HTR-8/SVneo (cell line): ENCODE measurements at places on chromosomes 13 and 19.

- no peak for DNase-seq
These were observed 1.3 kb upstream of the SNAPC2 start for GRCh38 chr19:7918615-7919421.

DNA sequence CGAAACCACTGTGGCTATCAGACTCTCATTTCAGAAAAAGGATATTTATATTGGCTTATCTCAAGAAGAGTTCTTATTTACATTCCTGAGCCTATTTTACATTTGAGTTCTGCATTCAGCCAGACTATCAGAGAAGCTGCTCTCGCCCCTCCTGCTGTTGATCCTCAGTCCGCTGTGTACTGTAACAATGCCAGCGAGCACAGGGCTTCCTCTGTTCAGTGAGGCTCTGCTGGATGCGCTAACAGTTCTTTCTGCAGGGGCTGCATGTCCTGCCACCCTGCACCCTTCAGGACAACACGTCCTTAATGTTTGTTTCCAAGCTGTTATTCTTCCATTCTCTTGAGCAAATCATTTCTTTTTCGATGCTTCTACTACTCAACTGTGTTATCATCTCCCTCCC lies 463.7 kb upstream of the SGCG start:
- DNase-seq = no peak

GRCh38 chr19:19956434-19957075 lies 55.8 kb downstream of the ZNF93 start:
- DNase-seq = no peak

GRCh38 chr13:27466513-27466912 lies 16.1 kb upstream of the MTIF3 start:
- DNase-seq = no peak

DNA sequence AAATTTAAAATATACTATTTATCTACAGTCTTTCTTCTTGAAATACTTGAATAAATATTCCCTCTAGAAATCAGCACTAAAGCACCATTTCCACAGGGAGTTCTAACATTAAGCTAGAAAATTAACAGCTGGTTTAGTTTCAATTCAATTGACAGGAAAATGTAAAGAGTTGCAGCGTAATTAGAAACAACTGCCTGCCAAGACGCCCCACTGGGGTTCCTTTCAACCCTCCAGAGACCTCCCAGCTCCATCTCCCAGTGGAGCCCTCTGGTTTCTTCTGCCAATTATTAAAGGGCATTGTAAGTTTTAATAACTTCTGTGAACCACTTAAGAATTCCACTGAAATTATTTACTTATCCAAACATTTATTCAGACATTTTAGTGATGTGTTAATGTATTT lies 4.2 kb downstream of the GJA3 start:
- DNase-seq = no peak

DNA sequence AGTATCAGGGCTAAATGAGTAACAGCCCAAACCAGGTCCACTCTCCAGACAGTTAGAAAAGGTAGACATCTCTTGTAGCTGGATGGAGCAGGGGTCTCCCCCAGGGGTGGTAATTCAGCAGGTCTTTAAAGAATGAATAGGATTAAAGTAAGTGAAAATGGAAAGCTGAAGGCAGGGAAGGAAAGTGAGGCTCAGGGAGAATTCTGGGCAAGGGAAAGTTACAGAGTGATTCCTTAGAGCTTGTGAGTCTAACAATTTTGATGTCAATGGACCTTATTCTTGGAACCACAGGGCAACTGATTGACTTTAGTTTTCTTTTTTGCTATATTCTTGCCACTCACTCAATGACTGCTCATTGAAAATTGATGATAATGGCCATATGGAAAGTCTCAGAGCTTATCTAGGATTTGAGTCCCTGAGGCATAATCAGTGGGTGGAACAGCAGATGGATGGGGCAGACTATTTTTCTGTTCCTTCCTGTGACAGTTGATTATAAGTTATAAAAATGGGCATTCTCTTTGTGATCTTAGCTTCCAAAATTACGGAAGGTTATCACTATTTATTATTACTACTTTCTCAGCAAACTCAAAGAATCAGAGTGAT lies 76.9 kb downstream of the LRCH1 start:
- no peak for DNase-seq

- no peak for DNase-seq
These were observed 40.7 kb downstream of the PCCA start for GRCh38 chr13:100129605-100130004.

GRCh38 chr13:22049384-22049783 lies 378.5 kb downstream of the FGF9 start:
- no peak for DNase-seq

GRCh38 chr19:46514589-46515289 lies 19.1 kb upstream of the PNMA8B start:
- no peak for DNase-seq

GRCh38 chr19:41711376-41712261 lies 3.2 kb downstream of the CEACAM5 start:
- DNase-seq = no peak

DNA sequence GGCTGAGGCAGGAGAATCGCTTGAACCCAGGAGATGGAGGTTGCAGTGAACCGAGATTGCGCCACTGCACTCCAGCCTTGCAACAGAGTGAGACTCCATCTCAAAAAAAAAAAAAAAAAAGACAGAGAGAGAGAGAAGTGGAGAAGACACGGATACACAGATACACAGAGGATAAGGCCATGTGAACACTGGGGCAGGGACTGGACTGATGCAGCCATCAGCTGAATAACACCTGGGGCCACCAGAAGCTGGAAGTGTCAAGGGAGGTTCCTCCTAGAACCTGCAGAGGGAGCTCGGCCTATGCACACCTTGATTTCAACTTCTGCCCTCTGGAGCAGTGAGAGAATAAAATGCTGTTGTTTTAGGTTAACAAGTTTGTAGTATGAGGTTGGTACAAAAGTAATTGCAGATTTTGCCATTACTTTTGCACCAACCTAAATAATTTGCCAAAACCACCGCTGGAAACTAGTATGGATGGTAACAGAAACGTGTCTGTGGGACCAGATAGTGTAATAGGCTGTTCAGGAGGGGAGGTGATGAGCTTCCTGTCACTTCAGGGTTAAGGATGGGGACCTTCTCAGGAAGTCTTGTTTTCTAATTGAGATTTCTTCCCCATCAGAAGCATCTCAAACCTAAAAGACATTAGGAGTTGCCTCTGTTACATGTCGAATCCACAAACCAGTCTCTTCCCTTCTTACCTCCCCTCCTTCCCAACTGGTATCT lies 36.4 kb upstream of the IGSF23 start:
- no peak for DNase-seq

GRCh38 chr13:46035066-46035465 lies 17.5 kb downstream of the ZC3H13 start:
- no peak for DNase-seq

DNA sequence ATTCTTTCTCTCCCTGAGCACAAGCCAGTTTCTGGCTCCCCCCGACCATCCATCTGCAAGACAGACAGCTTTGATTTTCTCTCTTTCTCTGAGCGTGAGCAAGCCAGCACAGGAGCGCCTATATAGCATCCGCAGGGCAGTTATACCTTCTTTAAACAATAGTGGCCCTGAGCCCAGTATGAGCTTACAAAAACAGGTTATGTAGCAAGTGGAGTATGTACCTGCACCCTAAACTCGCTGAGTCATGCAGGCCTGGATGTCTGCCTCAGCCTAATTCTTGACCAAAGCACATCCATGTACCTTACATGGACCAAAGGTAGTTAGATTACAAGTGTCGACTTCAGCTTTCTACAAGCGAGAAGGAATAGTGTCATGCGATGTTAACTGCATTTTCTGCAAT lies 61.7 kb downstream of the RAP2A start:
- DNase-seq = no peak

DNA sequence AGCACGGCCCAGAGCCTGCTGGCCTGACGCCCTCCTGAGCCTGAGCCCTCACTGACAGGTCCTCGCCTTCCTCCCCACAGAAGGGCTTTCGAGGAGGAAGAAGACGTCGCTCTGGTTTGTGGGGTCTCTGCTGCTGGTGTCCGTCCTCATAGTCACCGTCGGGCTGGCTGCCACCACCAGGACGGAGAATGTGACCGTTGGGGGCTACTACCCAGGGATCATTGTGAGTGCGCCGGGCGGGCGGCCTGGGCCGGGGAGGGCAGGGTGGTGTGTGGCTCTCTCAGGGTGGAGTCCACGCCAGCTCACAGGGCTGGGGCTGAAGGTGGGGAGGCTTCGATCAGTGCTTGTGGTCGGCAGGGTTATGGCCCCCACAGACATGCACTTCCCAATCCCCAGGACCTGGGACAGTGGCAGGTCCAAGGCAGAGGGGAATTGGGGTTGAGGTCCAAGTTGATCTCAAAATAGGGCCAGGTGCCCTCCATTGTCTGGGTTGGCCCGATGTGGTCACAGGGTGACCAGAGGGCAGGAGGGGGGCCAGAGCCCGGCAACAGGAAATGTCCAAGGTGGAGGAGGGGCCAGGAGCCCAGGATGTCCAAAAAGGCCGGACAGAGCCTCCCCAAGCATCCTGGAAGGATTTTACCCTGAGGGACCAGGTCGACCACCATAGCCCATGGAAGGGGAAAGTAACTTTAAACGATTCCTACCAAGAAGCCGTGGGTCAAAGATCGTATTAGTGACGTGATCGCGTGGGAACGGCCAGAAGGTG lies 7.2 kb downstream of the TMEM255B start:
- no peak for DNase-seq

DNA sequence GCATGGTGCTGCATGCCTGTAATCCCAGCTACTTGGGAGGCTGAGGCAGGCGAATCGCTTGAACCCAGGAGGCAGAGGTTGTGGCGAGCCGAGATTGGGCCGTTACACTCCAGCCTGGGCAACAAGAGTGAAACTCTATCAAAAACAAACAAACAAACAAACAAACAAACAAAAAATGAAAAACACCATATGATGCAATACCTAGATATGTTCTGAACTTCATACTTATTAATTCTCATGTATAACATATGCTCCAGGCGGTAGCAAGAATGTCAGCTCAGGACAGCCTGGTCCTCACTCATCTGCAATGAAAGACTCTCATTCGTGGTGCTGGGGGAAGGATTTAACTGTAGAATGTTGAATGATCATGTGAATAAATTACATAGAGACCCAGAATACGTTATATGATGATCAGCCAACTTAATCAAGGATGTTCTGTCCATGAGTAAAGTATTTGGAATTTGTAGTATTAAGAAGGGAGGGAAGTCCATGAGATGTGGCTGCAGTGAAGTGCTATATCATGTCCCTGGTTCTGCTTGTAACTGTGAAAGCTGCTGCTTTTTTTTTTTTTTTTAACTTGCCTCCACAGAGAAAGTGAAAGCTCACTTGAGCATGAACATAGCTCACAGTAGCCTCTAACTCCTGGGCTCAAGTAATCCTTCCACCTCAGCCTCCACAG lies 206.8 kb downstream of the UQCRFS1 start:
- no peak for DNase-seq

- DNase-seq = no peak
These were observed 5.3 kb downstream of the CATSPERG start for GRCh38 chr19:38340927-38341326.

DNA sequence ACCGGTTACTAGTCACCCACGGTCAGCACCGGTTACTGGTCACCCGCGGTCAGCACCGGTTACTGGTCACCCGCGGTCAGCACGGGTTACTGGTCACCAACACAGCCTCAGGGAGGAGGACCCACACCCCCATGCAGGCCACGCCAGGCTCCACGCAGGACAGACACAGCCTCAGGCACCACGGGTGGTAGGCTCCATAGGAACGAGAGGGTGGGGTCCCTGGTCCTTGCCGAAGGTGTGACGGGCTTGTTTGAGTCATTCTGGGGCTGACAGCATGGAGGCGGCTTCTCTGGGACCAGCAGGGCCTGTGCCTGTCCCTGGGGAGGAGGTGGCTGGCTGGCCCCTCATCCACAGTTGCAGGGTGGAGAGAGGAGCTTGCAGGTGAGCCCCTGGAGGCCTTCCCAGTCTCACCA lies 122.8 kb upstream of the SOX1 start:
- no peak for DNase-seq

DNA sequence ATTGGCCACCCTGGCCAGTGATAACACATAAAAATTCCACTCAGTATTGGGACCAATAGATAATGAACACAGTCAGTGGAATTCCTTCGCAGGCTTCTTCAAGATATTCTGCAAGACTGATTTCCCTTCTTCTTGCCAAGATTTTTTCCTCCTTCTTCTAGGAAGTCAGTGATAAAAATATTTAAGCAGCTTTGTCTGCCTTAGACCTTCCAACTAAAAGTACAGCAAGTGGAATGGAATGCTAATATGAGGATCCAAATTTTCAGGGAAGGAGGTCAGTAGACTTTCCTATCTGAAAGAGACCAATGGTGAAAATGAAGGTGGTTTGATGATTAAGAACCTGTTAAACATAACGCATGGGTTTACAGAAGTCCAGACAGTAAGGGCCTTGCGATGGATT lies 9.6 kb downstream of the STARD13 start:
- DNase-seq = no peak

GRCh38 chr19:996051-996838 lies 4.0 kb upstream of the GRIN3B start:
- no peak for DNase-seq

DNA sequence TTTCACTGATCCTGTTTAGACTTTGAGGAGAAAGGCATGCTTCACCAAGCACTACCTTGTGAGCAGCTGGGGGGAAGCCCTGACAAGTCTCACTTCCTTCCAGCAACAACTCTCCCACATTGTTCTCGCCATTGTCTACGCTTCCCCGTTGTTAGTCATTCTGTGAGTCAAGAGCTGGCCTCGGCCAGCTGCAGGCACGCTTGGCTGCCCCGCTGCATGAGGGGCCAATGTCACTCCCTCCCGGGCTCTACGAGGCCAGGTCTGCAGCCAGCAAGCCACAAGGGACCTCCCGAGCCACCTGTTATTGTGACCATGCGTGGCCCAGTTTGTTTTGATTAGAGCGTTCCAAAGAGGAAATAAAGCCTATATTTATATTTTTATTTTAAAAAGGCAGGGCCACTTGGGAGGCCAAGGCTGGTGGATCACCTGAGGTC lies 220.9 kb downstream of the FOXO1 start:
- no peak for DNase-seq

- DNase-seq = no peak
These were observed 412.8 kb downstream of the SLITRK6 start for GRCh38 chr13:85386424-85386823.

DNA sequence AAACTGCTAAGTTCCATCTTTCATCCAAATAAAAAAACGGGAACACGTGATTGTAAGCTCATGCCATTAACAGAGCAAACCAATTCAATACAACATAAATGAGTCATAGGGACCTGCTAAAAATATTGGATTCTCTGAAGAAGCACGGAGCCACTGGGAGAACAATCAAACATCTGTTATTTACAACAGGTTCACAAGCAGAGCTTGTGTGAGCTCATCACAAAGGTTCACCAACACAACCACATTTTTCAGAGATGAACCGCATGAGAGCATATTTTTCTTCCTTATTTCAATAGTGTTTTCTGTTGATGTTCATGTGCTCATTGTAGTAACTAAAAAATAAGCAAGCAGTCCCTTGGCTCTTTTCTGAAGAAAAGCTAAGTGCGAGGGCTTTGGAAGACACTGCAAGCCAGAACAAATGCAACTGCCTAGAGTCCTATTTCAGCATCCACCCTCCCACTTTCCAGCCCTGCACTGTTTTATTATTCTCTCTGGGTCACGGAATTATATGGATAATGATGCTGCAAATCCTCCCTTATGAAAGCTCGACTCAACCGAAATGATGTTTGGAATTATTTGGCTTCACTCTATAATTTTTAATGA lies 545.8 kb downstream of the LIG4 start:
- no peak for DNase-seq
